Activated CD4-positive, CD25-positive, alpha-beta regulatory T cell treated with anti-CD3 and anti-CD28 coated beads, Interleukin-2, amount 50 U/mL, for 16 hours (primary cell): ENCODE measurements at places on chromosomes 5 and 9.

GRCh38 chr5:171599411-171599810 is 180.0 kb downstream of the FGF18 start:
- DNase-seq, result no peak

GRCh38 chr5:91373006-91373405 is 10.1 kb downstream of the ARRDC3 start:
- no peak for DNase-seq

DNA sequence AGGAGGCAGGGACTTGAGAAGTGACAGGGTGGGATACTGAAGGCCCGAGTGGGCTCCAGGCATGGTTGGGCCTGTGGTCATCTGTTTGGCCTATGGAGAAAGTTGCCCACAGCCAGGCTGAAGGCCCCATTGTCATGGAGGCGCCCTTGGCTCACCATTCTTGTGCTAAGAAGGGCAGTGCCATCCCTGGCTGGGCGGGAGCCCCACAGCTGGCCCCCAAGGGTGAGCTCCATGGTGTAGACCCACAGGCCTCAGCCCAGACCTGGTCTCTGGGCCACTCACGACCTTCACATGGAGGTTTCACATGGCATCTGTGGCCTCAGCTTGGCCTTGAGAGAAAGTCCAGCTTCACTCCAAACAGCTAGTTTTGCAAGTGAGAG is 34.3 kb upstream of the PRDM12 start:
- DNase-seq, result no peak

DNA sequence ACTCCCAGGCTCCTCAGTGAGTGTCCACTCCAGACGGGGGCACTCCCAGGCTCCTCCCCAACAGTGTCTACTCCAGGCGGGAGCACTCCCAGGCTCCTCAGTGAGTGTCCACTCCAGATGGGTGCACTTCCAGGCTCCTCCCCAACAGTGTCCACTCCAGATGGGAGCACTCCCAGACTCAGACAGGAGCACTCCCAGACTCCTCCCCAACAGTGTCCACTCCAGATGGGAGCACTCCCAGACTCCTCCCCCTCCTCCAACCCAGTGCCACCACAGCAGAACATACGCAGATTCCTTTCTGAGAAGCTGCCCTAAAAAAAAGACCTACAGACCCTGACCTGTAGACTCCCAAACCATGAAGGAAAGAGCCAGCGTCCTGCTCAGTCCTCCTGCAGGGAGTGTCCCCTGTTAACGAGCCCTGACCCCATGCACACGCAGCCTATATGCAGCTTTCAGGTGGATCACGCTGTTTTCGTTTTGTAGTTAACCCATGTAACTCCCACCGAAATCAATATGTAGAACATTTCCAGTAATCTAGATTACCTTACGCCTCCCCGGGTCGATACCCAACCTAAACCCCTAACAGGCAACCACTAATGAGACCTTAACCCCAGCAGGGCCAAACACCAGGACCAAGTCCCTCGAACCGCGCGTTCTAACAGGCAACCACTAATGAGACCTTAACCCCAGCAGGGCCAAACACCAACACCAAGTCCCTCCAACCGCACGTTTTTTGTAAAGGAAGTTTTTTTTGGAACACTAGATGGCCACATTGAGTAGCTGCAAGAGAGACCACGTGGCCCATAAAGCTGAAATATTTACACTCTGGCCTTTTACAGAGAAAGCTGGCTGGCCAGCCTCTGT is 15.7 kb downstream of the PNPLA7 start:
- DNase-seq, result no peak

GRCh38 chr5:158647264-158647663 is 452.5 kb downstream of the EBF1 start:
- DNase-seq, result no peak

DNA sequence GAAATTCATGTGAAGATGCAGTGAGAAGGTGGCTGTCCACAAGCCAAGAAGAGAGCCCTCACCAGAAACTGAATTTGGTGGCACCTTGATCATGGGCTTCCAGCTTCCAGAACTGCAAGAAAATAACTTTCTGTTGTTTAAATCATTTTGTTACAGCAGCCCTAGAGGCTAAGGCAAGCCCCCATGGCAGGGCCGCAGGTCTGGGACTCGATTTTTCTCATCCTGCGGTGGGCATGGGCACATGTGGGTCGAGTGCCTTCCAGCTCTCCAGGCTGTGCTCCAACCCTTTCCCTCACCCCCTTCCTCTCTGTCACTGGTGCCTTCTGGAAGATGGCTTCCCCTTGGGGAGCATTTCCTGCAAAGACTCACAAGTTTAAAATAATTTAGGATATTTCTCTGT is 40.7 kb downstream of the AHRR start:
- DNase-seq, result no peak

DNA sequence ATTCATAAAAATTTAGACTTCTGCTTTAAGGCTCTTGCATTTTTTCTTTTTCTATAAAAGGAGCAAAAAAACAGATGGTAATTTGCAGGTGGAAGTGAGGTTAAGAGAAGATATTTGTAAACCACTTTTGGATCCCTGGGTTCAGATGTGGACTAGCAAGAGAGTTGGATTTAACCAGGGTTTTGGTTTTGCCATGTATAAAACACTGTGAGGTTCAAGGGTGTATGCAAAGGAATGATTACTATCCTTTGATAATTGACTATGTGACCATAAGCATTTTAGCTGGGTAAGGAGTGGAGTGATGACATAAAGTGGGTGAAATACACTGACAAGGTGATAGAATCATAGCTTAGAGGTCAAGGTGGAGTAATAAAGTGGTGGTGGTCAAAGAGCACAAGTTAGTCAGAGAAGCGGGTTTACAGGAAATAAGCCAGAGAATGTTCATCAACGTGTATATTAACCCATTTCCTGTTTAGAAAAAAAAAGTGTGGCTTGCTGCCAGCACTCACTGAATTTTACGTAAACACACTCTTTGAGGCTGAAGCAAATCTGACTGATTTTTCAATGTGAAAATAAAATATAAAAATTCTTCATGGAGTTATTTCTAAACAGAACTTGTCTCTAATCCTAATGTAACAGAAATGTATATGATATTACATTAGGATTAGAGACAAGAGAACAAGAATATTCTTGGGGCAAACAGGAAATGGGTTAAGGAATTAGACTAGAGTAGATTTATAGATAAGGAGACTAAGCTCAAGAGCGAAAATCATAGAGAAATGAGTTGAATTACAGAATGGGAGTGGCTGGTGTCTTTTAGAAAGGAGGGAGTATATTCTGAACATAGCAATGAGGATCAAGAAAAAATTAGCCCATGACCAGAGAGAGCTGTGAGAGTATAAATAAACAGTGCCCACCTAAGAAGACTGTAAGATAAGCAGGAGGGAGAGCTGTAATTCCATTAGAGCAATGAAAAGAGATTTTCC is 74.5 kb downstream of the CDKN2A start:
- no peak for DNase-seq

DNA sequence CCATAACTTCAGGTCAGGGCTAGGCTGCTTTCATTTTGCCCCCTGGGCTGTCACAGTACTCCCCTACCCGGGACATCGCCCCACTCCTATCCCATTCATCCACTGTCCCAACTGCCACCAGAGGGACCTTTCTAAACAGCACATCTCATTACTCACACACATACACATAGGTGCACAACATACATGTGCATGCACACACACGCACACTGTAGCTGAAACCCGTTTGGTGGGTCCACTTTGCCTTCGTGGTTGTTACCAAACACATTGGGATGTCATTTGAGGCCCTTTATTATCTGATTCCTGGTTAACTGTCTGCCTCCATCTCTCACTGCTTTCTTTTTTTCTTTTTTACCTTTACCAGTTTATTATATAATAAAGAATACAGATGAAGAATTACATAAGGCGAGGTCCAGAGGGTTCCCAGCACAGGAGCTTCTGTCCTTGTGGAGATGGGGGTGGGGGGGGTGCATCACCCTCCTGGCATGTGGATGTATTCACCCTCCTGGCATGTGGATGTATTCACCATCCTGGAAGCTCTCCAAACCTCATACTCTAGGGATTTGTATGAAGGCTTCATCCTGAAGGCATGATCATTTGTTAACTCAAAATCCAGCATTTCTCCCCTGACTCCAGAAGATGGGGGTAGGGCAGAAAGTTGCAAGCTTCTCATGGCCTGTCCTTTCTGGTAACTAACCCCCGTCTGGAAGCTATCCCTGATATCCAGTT is 186.0 kb downstream of the GOLPH3 start:
- no peak for DNase-seq

GRCh38 chr5:96546120-96546519 is 113.1 kb upstream of the PCSK1 start:
- DNase-seq, result no peak

DNA sequence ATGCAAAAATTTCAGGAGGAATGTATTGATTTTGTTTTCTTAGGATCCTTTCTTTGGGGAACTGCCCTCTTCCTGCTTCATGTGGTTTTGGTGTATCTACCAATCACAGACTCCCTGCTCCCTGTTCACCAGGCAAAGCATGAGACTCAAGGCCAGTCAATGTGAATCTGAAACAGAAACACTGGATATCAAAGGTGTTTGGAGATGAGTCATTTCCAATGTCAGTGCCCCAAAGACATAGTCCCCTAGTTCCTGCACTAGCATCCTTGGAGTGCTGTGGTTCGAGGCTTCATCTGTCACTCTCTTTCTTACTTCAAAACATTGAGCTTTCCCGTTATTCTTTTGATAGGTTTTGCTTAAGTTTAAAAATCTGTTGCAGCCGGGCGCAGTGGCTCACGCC is 8.1 kb downstream of the PPP3R2 start:
- no peak for DNase-seq

GRCh38 chr5:129125819-129126218 is 31.3 kb downstream of the ISOC1 start:
- no peak for DNase-seq

- DNase-seq, result no peak
These were observed 163.5 kb upstream of the SNX2 start for GRCh38 chr5:122611406-122611805.

DNA sequence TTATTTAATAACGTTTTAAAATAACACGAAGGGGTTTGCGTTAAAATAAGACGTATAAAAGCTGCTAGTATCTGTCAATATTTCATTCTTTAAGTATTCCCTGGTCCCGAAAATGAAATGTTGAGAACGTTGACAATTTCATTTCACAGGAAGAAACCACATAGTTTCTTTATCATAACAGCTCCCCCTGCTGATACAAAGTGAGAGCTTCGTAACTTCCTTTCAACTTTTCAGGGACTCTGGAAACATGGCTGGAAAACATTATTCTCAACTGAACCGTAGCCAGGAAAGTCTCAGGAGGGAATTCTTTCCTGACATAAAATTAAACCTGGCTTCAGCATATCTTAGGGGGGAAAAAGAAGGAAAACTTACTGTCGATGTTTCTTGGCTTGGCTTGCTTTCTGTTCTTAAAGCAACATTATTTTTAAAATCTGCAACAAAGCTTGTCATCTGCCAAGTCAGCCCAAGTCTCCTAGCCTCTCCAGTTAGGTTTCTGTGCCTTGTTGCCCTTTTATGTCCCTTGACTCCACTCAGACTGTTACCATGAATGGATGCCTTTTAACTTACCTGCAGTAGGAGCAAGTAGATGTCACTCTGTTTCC is 122.9 kb upstream of the DAB2 start:
- no peak for DNase-seq

GRCh38 chr9:120689860-120690259 is 24.4 kb downstream of the MEGF9 start:
- no peak for DNase-seq

GRCh38 chr5:76341651-76342334 is 61.3 kb upstream of the IQGAP2 start:
- DNase-seq, result no peak

DNA sequence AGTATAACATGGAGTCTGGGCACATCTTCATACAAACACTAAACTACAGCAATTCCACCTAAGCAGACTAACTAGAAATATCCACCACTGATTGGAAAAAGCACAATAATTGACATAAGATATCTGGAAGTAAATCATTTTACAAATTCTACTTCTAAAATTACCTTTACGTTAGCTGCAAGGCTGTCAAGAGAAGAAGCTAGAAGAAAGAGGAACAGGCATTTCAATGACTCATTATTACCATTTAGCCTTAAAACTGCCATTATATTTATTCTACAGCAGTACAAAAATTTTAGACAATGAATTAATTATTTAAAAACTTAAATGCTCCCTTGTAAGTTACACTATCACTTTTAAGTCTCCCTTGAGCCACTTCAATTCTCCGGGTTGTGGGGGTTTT is 43.4 kb upstream of the PLPP6 start:
- DNase-seq, result no peak

DNA sequence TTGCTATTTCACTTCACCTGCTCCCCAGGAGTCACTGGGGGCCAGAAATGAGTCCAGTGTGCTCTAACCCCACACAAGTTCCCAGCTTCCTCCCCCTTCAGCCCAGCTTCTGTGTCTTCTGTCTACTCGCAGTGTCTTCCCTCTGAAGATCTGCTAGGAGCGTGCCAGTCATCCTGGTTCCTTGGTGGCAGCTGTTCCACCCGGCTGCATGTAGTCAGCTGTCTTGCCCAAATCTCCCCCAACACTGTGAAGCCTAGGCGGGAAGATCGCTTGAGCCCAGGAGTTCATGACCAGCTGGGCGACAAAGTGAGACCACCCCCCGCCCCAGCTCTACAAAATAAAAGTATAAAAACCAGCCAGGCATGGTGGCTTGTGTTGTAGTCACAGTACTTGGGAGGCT is 154.0 kb downstream of the GDNF start:
- no peak for DNase-seq

DNA sequence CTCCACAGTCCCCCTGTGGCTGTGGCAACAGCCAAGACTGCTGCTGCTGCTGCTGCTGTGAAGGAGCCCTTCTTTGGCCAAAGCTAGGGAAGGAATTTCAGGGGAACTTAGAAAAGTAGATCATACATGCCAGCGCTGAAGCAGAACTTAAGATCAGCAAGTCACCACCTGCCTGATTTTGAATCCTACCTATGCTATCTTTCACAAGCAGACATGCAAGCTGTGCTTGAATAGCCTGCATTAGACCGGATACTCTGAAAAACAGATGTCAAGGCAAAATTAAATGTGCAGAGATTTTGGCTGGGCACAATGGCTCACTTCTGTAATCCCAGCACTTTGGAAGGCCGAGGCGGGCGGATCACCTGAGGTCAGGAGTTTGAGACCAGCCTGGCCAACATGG is 99.3 kb upstream of the ZNF366 start:
- DNase-seq, result no peak

- no peak for DNase-seq
These were observed 84.8 kb upstream of the SELENOP start for GRCh38 chr5:42896523-42896922.

GRCh38 chr9:83285445-83286225 is 222.7 kb upstream of the RASEF start:
- DNase-seq, result no peak
